SJSA1 (cell line): ENCODE measurements at places on chromosomes 4 and X. TPM values are rescaled to one million over a fixed set of nuclear protein-coding genes. Genes with fewer than 3 reads are reported as not detected.

DNA sequence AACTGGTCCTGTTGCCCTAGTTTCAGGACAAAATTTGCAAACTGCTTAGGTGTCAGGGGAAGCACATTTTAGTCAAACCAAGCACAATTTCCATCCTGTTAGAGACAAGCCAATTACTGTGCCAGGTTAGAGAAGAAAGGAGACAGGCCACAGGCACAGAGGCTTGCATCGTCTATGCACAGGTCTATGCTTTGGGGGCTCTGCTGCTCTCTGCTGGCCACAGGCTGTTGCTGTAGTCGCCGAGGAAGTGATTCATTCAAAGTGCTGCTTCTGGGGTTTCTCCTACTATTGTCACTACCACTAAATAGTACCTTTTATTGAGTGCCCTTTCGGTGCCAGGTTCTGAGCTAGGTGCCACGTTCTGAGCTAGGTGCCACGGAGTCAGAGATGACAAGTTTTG lies 45.5 kb downstream of the VGLL1 start:
- no peak overlapping the region for H3K27ac ChIP-seq
- no peaks in the 10 kb centered on the region for H3K4me1 ChIP-seq
- H3K27me3 ChIP-seq, result no peaks in the 10 kb centered on the region
- H3K4me3 ChIP-seq, result no peak overlapping the region
- peak; percentile 41 for DNase-seq
- H3K36me3 ChIP-seq, result no peaks in the 10 kb centered on the region

DNA sequence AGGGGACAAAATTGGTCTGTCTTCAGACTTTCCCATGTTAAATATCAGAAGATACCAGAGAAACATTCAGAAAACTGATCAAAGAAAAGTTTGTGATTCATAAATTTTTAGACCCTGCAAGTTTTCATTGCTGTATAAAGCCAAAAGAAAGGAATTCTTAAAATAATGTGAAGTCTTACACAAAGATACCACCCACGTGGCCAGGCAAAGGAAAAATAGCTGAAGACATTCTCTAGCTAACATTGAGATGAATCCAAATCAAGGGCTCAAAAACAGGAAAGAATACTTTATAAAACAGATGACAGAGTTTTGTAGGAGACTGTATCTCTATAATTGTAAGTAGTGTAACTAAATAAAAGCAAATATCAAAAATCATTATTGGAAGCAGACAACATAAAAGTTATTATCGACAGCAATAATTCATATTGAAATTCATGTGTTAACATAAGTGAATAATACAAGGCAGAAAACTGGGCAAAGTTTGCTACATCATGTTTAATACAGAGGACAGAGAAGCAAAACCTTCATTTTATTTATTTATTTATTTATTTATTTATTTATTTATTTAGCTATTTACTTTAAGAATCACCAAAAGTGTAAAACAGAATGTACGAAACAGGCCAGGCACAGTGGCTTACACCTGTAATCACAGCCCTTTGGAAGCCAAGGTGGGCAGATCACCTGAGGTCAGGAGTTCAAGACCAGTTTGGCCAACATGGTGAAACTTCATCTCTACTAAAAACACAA lies 204.6 kb upstream of the SLIT2 start:
- H3K36me3 ChIP-seq, result no peaks in the 10 kb centered on the region
- H3K27me3 ChIP-seq, result no peaks in the 10 kb centered on the region
- peak; percentile 93 for DNase-seq
- peaks cover 57% of the 10 kb centered on the region for H3K4me1 ChIP-seq
- H3K4me3 ChIP-seq, result no peak overlapping the region
- H3K27ac ChIP-seq, result peak overlapping the region; percentile 52

DNA sequence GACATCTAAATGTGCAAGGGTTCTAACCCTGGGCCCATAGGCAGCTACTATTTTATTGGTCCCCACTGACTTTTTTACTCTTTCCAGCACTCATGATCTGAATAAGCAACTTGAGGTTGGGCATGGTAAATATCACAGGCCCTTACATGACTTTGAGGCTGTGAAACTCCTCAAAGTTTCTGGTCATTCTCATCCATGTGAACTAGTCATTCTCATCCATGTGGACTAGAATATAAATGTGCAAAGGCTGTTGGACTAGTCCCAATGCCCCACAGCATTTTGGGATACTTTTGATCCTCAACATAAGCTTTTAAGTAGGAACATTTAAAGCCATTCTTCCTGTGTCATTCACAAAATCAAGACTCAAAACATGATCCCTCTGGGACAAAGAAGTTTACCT lies 290.7 kb upstream of the PPARGC1A start:
- H3K4me1 ChIP-seq, result no peaks in the 10 kb centered on the region
- DNase-seq, result no peak
- H3K27ac ChIP-seq, result no peak overlapping the region
- H3K4me3 ChIP-seq, result no peak overlapping the region
- H3K36me3 ChIP-seq, result no peaks in the 10 kb centered on the region
- no peaks in the 10 kb centered on the region for H3K27me3 ChIP-seq

GRCh38 chrX:150621652-150622051 lies 53.2 kb downstream of the MTM1 start:
- no peaks in the 10 kb centered on the region for H3K36me3 ChIP-seq
- H3K27ac ChIP-seq, result no peak overlapping the region
- no peaks in the 10 kb centered on the region for H3K4me1 ChIP-seq
- H3K4me3 ChIP-seq, result no peak overlapping the region
- no peak for DNase-seq

DNA sequence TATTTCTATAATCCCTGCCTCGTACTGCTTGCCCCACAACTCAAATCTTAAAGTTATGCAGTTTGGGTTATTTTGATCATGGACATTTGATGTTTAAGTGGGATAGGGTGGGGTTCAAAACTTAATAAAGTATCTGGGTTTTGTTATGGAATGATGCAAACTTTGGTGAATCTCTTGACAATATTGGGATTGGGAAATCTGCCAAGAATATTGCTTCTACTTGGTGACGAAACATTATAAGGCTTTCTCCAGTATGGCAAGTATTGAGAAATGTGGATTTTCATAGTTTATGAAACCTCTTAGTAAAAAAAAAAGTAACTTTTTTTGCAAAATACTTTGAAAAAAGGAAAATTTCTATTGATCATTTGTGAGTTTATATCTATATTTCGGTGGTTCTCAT lies 130.8 kb upstream of the SFRP2 start:
- H3K36me3 ChIP-seq, result no peaks in the 10 kb centered on the region
- no peak for DNase-seq
- H3K27ac ChIP-seq, result no peak overlapping the region
- no peaks in the 10 kb centered on the region for H3K4me1 ChIP-seq
- H3K27me3 ChIP-seq, result no peaks in the 10 kb centered on the region

DNA sequence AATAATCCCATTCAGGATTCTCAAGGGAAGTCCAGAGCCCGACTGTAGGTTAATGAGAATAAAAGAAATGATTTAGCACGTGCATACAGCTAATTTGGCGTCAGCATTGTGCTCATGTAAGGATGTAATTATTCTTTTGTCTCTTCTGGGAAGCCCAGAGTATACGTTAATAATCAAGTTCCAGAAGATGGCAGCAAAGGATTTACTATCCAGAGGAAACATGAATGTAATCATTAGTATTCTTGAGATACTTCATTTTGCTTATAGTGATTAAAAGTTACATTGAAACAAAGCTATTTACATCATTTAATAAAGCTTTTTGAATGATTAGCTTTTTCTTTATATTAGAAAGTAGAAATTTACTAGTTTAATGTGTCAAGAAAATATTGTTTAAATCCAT lies 27.1 kb upstream of the MAP9 start:
- H3K4me3 ChIP-seq, result no peak overlapping the region
- H3K27me3 ChIP-seq, result no peaks in the 10 kb centered on the region
- no peak overlapping the region for H3K27ac ChIP-seq
- H3K4me1 ChIP-seq, result no peaks in the 10 kb centered on the region
- no peak for DNase-seq
- no peaks in the 10 kb centered on the region for H3K36me3 ChIP-seq

DNA sequence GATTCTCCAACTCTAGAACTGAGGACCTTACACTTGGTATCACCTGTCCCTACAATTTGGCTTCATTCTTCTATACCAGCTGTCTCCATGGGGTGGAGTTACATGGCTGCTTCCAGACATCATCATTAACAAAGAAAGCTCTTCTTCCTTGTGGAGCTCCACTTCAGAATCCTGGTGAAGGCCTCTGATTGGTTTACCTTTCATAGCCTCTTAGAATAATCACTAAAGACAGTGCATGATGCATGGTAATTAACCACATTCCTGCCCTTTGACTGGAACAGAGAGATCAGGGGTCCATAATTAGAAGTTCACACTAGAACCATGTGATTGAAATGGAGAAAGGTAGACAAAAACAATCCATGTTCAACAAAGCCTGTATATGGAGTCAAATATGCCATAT lies 112.6 kb upstream of the ZNF827 start:
- H3K27ac ChIP-seq, result no peak overlapping the region
- no peak overlapping the region for H3K4me3 ChIP-seq
- H3K36me3 ChIP-seq, result no peaks in the 10 kb centered on the region

GRCh38 chr4:19774690-19775256 lies 476.9 kb upstream of the SLIT2 start:
- peak overlapping the region; percentile 85 for H3K27ac ChIP-seq
- no peak overlapping the region for H3K4me3 ChIP-seq
- H3K4me1 ChIP-seq, result peaks cover 40% of the 10 kb centered on the region
- peak; percentile 97 for DNase-seq
- H3K27me3 ChIP-seq, result no peaks in the 10 kb centered on the region

- DNase-seq, result no peak
- H3K4me3 ChIP-seq, result no peak overlapping the region
- peaks cover 6% of the 10 kb centered on the region; the same call in 1 of the 2 replicates for H3K27me3 ChIP-seq
- H3K27ac ChIP-seq, result no peak overlapping the region
- H3K4me1 ChIP-seq, result no peaks in the 10 kb centered on the region
These were observed 12.3 kb upstream of the IL21 start for GRCh38 chr4:122633211-122633610.

GRCh38 chrX:71366674-71367256 lies 608 bp downstream of the TAF1 start:
- no peaks in the 10 kb centered on the region for H3K27me3 ChIP-seq
- H3K4me3 ChIP-seq, result peak overlapping the region; percentile 68
- peaks cover 31% of the 10 kb centered on the region for H3K36me3 ChIP-seq
- DNase-seq, result peak; percentile 27
- H3K4me1 ChIP-seq, result peaks cover 3% of the 10 kb centered on the region; the same call in 1 of the 2 replicates

GRCh38 chrX:20128670-20129069 lies 12.0 kb upstream of the MAP7D2 start:
- no peak overlapping the region for H3K4me3 ChIP-seq
- DNase-seq, result no peak
- no peak overlapping the region for H3K27ac ChIP-seq

DNA sequence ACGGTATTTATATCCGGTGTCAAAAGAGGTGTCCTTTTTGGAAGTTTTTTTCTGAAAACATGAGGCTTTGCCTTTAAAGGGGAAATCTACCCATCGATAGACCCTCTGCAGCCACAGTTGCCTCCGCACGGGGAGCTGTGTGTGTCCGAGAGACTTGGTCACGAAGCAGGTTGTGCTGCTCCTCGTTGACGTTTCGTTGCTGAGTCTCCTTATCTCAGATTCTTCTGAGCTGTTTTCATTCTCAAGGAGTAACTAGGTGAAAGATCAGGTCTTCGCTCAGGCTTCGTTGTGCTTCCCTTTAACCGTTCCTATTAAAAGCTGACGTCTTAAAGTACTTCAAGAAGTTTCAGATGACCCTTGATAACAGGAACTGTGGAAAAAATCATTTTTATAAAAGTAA lies 23.8 kb downstream of the TRMT44 start:
- H3K36me3 ChIP-seq, result peaks cover 13% of the 10 kb centered on the region
- no peaks in the 10 kb centered on the region for H3K27me3 ChIP-seq
- DNase-seq, result no peak
- H3K4me3 ChIP-seq, result no peak overlapping the region
- no peak overlapping the region for H3K27ac ChIP-seq
- H3K4me1 ChIP-seq, result peaks cover 9% of the 10 kb centered on the region

DNA sequence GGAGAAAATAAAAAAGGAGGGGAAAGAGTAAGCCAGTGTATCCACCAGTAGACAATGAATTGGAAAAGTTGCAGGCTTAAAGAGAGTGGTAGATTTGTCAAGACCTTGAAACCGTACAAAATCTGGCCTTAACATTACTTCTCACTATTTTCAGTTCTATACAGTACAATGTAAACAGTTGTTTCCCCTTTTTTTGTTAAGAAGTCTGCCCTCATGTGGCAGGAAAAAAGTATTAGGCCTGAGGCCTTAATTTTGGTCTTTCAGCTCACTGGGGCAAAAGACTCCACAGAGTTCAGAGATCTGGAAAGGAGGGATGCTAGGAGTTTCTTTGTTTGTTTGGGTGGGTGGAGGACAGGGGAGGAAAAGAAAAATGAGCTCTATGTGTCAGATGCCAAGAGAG lies 92.8 kb upstream of the CCDC160 start:
- no peak overlapping the region for H3K4me3 ChIP-seq
- no peaks in the 10 kb centered on the region for H3K4me1 ChIP-seq
- H3K27ac ChIP-seq, result no peak overlapping the region
- H3K27me3 ChIP-seq, result no peaks in the 10 kb centered on the region
- DNase-seq, result no peak

- H3K27ac ChIP-seq, result no peak overlapping the region
- H3K4me1 ChIP-seq, result no peaks in the 10 kb centered on the region
- no peaks in the 10 kb centered on the region for H3K27me3 ChIP-seq
- DNase-seq, result no peak
These were observed 94.3 kb downstream of the GATB start for GRCh38 chr4:151666501-151666900.

- H3K4me3 ChIP-seq, result no peak overlapping the region
- H3K27me3 ChIP-seq, result no peaks in the 10 kb centered on the region
- DNase-seq, result peak; percentile 48
- peak overlapping the region; percentile 69 for H3K27ac ChIP-seq
- peaks cover 34% of the 10 kb centered on the region for H3K4me1 ChIP-seq
- no peaks in the 10 kb centered on the region for H3K36me3 ChIP-seq
These were observed 30.0 kb downstream of the FAM9C start for GRCh38 chrX:13014111-13015096.

DNA sequence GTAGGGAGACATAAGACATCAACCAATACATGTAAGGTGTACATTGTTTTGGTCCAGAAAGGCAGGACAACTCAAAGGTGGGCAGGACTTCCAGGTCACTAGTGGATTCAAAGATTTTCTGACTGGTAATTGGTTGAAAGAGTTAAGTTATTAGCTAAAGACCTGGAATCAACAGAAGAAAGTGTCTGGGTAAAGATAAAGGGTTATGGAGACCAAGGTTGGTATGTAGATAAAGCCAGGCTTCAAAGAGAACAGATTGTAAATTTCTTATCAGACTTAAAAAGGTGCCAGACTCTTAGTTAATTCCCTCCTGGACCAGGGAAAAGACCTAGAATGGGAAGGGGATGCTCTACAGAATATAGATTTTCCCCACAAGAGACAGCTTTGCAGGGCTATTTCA lies 28.3 kb upstream of the GAB1 start:
- no peak for DNase-seq
- H3K4me3 ChIP-seq, result no peak overlapping the region
- H3K4me1 ChIP-seq, result no peaks in the 10 kb centered on the region
- no peaks in the 10 kb centered on the region for H3K36me3 ChIP-seq
- H3K27me3 ChIP-seq, result 0 out of 2 replicates have a peak, but pooled peaks cover 2% of the 10 kb centered on the region

The OR13H1 gene
- total RNA-seq, result not detected in 2 replicates

The CDKL2 gene
- total RNA-seq, result 0.37 and 0.78 TPM in 2 replicates

The HSFX3 gene
- total RNA-seq, result not detected in 2 replicates
